ENCODE measurements at places on chromosomes 5 and 9.

DNA sequence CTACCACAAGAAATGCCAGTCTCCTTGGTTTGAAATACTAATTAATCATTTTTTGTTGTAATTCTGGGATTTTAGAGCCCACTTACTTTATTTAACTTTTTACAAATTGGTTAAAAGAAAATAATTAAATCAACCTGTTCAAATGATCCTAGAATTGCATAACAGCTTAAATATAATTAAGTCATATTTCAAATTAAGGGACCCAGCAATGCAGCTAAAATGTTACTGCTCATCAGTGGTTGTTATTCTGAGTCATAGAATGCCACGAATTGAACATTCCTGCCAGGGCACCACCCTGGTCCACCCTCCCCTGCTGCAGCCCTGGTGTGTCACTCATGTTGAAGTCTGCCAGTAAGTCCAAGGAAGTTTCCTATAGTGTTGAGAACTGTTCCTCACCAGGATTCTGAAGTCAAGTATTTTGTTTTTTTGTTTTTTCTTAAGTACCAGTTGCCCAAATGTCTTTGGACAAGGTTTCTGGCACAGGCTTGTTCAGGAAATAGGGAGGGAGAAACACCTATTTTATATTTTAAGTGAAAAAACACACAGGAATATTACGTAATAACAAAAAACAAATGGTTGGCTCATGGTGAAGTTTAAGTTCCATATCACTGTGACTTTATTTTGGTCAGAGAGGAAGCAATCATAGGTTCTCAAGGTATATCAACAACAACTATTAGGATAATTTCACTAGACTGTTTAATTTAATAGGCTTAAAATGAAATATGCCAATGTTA is 4.3 kb upstream of the ITGA1 start:
- DNase-seq: no peak

DNA sequence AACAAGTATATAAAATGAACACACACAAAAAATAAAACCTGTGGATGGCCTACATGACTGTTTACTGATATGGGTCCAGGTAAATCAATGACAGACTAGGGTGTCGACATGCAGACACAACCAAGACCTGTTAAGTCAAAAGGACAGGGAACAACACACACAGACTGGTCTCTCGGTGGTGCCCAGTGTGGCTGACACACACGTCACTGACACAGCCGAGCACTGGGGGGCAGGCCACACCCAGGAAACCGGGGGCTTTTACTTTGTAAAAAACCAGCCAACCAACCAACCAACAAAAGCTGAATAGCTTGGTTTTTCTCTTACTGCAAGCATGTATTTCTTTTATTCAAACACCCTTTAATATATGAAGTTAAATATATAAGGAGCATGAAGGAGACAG is 5.0 kb downstream of the FAM163B start:
- no peak for DNase-seq

DNA sequence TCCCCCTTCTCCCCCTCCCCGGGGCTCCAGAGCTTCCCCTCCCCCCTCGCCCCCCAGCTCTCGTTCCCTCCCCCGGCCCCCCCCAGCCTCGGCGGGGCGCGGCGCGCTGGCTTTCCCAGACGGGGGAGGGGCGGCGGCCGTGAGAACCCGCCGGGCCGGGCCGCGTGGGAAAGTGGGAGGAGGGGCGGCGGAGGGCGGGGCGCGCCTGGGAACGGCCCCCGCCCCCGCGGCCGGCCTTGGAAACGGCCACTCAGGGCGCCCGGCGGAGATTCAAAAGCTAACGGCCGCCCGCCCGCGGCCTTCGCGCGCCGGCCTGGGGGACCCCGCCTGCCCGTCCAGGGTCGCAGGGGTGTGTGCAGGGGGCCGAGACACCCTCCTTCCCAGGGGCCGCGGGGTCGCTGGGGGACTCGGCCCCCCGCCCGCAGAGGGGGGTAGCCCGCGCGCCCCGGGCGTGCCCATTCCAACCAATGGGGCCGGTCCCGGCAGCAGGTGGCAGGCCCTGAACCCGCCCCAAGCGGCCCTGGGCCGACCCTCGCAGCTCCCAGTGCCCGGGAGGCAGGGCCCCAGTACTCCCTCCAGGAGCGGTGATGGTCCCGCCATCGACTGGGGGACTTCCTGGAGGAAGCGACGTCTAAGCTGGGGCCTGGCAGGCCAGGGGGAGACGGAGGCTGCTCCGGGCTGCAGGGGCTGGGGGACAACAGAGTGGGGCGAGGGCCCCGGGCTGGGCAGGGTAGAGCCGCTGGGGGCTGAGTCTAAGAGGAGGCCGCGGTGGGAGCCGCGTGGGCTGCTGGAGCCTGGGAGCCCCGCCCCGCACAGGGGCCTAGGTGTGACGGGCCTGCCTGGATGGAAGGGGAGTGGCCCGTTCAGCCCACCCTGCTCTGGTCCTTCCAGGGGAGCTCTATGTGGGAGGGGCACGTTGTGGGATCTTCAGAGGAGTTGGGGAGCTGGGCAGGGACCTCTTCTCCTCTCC is 14.2 kb upstream of the NRARP start:
- peak; percentile 65 for DNase-seq

DNA sequence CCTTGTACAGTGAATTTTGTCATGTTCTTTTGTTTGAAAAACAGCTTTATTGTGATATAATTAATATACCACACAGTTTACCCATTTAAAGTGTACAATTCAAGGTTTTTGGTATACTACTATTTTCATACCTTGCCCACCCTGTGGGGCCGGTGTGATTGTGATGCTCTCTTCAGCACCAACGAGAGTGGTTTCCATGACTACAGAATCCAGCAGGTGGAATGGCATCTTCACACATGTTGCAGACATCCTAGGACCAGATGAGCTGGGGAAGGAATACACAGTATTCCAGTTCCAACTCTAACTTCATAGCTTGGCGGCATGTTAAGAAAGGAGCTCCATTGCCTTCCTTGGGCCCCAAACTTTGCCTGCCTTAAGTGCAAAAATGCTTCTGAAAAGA is 7.7 kb upstream of the GPR151 start:
- DNase-seq: no peak

GRCh38 chr9:38003946-38004808 is 64.8 kb downstream of the SHB start:
- DNase-seq: no peak

- DNase-seq: no peak
Measured at GRCh38 chr5:166074582-166075481, 2216.6 kb upstream of the WWC1 start.

- DNase-seq: no peak
Measured at GRCh38 chr9:123378956-123379660, 23.1 kb downstream of the CRB2 start.

DNA sequence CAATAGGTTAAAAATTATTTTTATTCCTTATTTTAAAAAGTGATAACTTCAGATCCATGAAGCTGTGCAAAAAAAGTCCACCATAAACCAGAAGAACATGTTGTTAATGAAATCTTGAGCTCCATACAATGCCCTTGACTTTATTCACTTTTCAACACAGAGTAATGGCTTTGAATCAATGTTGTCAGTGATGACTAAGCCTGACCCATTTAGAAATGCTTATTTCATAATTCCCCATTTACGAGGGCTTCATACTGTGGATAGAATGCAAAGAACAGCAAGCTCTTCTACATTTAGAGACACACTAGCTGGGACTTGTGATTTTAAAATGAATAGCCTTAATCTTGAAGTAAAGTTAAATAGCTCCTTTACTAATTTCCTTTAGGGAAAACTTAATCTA is 25.7 kb upstream of the IL9 start:
- DNase-seq: no peak

- no peak for DNase-seq
Measured at GRCh38 chr9:7209016-7209715, 451.4 kb downstream of the KDM4C start.

DNA sequence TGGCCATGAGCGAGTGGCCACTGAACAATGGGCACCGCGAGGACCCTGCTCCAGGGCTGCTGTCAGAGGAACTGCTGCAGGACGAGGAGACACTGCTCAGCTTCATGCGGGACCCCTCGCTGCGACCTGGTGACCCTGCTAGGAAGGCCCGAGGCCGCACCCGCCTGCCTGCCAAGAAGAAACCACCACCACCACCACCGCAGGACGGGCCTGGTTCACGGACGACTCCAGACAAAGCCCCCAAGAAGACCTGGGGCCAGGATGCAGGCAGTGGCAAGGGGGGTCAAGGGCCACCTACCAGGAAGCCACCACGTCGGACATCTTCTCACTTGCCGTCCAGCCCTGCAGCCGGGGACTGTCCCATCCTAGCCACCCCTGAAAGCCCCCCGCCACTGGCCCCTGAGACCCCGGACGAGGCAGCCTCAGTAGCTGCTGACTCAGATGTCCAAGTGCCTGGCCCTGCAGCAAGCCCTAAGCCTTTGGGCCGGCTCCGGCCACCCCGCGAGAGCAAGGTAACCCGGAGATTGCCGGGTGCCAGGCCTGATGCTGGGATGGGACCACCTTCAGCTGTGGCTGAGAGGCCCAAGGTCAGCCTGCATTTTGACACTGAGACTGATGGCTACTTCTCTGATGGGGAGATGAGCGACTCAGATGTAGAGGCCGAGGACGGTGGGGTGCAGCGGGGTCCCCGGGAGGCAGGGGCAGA is 53.3 kb downstream of the JADE2 start:
- DNase-seq: no peak

GRCh38 chr9:15354713-15355112 is 47.7 kb upstream of the TTC39B start:
- no peak for DNase-seq

DNA sequence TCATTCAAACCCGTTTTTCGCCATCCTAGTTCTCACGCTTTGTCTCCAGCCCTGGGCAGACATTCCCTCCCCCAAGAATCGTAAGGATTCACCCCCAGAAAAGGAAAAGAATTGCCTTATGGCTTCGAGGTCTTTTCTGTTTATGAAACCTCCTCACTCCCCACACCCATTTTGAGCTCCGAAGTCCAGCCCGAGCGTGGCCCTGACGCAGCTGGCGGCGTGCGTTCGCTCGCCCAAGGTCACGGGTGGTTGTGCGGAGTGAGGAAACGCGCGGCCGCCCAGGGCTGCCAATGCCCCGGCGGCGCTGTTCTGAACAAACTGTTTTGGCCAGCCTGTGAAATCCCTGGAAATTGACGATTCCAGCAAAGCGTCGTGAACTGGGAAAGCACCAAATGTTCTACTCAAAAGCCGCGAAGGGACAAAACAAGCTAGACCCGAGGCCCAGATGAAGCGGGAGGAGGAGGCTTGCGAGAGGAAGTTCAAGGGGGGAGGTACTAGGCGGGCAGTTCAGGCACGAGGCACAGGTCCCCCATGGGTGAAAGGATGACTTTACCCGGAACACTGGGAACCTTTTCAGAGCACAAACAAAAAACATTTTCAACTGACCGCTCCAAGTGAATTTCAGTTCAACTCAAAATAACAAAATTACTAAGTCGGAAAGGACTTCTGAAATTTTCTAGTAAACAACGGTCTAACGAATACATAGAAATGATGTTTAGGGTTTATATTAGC is 683 bp upstream of the ZFAND5 start:
- DNase-seq: peak; percentile 34

GRCh38 chr9:68416936-68417564 is 60.6 kb downstream of the PGM5 start:
- DNase-seq: no peak

DNA sequence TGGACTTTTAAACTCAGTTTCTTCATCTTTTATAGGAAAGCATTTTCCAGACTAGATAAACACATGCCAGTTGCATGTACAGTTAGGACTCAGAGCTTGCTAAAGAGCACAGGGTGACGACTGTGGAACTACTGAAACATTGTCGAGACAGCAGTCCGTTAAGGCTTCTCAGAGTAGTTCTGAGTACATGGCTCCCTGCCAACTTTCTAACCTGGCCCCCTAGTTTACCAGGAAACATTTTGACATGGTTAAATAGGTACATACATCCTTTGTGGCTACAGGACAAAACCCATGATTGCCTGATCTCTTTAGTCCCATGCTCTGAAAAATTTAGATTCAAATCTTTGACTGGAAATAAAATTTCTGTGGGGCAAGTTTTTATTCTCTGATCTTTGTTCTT is 129.7 kb downstream of the SLF1 start:
- DNase-seq: no peak

DNA sequence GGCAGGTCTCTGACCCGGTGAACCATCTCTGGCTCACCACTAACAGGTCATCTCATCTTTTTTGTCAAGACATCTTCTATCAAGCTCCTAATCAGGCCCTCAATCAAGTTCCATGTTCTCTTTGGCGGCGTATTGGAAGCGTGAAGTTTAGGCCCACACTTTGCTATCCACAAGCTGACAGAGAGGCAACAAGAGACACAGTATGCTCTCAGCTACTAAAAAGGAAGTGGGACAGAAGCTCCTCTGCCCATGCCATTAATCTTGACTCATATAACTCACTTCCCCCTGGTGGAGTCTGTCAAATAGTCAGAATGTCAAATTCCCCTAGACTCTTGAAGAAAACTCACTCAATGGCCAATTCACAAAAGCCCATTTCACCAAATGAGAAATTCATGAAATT is 77.6 kb upstream of the TMC1 start:
- no peak for DNase-seq

GRCh38 chr5:153551537-153552079 is 61.1 kb downstream of the GRIA1 start:
- DNase-seq: no peak

GRCh38 chr9:95425910-95426551 is 90.7 kb downstream of the PTCH1 start:
- no peak for DNase-seq

DNA sequence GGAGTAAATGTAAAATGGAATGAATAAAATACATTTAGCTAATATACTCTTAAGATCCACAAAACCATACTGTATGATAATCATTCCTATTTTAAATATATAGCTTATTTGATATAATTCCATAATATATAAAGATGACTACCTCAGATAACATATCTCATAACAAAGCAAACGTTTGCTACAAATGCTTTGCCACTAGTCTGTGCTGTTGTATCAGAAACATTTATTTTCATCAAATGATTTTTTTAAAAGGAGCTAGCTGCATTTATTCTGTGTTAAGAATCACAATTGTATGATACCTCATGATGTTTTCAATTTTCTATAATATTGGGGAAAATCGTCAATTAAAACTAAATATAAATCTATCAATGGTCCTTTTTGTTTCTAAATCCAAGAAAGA is 567.2 kb downstream of the PTPRD start:
- DNase-seq: no peak

- no peak for DNase-seq
Measured at GRCh38 chr9:111603041-111603440, 3.6 kb upstream of the PTGR1 start.

GRCh38 chr9:108535526-108535925 is 320.3 kb downstream of the ACTL7B start:
- DNase-seq: no peak

DNA sequence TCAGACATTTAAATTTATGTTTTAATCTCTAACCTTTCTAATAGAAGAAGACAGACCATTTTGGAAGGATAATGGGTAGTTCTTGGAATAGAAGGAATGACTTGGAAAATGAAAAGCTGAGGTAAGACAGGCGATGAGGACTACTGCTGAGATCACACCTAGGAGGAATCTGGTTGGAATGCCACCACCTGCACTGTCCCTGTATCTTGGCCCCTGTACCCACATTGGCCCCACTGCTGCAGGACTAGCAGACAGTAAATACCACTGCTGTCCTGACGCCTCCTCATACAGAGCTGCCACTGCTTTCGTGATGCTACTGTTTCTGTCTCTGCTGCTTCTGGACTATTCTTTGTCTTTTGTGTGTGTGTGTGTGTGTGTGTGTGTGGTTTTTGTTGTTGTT is 359.8 kb downstream of the TMEM232 start:
- DNase-seq: no peak

Data from mesothelial cell of epicardium (in vitro differentiated cells).